Activated gamma-delta T cell (primary cell): ENCODE measurements at places on chromosomes 2 and 18.

- DNase-seq: no peak
Measured at GRCh38 chr18:46418663-46419260, 238.3 kb downstream of the LOXHD1 start.

DNA sequence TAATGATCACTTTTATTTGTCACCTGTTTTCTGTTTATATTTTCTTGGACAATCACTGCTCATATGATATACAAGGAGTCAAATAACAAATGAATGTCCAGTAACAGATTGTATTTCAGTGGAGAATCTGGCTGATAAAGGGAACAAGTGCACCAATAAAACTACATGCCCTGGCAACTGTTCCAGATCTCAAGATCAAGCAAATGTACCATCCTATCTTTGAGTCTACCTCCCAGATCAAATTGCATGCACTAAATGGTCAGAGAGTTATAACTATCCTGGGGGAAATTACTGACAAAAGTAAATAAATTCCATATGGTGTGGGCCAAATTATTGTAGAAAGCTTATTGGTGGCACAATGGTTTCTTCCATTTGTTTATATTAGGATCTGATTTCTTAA is 452.8 kb downstream of the MBD2 start:
- DNase-seq: no peak

DNA sequence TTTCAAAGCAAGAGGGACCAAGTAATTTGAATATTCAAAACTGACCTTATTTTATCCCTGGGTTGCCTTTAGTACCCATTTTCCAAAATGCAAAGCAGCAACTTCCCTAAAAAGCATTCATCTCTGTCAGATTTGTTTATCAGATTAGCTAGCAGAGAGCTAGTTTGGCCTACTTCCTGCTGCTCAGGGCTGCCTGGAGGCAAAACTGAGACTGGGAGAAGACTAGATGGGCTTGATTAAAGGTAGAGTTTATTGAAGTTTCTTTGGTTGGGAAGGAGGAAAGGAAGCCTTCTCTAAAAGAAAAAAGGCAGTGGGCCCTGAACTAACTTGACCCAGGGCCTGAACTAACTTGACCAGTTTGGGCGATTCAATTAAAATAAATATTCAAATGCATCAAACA is 426.1 kb upstream of the FAM98A start:
- no peak for DNase-seq

- no peak for DNase-seq
Measured at GRCh38 chr2:86753606-86754005, 33.5 kb downstream of the RMND5A start.

- no peak for DNase-seq
Measured at GRCh38 chr2:240996161-240996833, 2.1 kb upstream of the SNED1 start.

DNA sequence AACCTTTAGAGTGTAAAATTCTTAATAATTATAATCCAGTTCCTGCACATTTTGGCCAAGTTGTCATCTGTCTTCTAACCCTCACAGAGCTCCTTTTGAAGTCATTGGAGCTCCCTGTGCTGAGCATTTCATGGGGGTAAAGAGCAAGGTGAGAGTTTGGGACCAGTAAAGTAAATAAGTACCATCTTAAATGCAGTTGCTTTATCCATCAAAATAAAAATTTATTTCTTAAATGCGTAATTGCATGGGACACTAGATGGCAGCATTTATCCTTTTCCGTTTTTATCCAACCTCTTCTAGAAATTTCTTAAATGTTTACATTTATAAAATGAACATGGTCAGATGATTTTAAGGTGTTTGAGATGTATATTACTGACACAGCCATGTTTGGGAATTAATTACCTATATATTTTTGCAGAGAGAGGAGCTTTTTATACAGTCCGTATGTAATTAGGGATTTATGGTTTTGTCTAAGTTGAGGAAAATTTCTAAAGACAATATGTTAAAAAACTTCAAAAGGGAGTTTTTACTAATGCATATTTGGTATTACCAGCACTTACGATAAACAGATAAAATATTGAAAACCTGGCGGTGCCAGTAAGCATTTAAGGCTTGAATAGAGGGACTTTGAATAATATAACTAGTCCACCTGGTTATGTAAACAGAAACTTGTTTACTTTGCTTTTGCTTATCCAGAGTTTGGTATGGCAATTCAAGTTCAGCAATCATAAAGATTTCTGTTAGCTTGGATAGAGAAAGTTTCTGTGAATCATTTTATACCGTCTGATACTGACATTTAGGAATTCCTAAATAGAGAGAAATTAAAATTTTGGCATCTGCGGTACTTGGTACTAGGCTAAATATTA is 54.5 kb downstream of the ACSL3 start:
- DNase-seq: no peak

DNA sequence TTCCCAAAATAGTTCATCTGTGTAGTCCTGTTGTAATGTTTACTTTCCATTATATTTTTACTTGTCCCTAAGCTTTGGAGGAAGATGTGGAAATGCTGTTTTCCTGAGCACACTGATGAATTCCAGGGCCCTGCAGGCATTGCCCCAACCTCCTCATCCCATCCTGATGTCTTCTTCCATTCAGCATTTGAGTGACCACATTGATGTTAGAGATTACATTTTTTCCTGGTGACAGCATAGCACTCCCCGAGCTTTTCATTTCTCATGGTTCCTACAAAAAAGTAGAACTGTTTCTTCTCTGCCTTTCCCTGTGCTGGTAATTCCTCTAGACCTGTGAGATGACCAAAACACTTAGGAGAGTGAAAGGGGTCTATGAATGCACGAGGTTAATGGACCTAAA is 4.8 kb downstream of the IL36A start:
- DNase-seq: no peak

GRCh38 chr2:46828491-46829230 is 86.9 kb downstream of the MCFD2 start:
- no peak for DNase-seq

DNA sequence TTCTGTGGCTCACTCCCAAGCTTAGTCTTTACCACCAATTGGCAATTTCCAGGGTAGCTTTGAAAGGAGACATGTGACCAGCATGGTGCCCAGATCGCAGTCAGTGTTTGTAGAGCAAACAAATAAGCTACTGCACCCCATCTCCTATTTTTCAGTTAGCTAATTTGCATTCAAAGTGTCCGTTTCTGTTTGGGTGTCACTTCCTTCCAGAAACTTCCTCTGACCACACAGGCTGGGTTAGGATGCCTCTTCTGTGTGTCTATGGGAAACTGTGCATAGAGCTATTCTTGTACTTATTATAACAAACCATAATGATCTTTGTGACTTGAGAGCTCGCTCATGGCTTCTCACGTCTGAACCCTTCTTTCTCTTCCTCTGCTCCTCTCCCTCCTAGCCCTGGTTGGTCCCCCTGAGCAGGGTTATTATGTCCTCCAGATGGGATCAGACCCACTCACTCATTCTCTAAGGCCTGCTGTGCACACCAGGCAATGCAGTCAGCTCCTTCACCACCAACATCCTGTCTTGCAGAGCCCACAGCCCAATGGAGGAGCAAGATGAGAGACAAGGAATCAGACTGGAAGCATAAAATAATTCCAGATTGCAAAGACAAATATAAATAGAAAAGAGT is 101.2 kb upstream of the ALK start:
- no peak for DNase-seq

- no peak for DNase-seq
Measured at GRCh38 chr2:25383806-25384205, 42.1 kb upstream of the DNMT3A start.

- no peak for DNase-seq
Measured at GRCh38 chr2:184890311-184890710, 292.0 kb downstream of the ZNF804A start.

DNA sequence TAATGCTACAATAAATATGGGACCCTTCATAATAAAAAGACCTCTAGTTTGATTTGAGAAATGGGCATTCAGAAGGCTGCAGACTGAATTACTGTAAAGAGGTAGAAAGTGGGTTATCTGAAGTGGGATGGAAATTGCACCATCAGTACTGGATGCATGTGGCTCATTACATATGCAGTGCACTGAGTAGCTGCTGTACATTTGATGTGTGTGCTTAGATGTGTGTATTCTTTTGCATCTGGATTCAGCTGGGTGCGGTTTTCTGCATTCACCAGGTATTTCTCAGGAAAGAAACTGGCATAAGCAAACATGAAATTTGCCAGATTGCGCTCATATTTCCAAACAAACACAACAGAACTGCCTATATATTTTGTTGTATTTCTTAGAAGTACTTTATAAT is 38.2 kb downstream of the NDC80 start:
- DNase-seq: no peak

DNA sequence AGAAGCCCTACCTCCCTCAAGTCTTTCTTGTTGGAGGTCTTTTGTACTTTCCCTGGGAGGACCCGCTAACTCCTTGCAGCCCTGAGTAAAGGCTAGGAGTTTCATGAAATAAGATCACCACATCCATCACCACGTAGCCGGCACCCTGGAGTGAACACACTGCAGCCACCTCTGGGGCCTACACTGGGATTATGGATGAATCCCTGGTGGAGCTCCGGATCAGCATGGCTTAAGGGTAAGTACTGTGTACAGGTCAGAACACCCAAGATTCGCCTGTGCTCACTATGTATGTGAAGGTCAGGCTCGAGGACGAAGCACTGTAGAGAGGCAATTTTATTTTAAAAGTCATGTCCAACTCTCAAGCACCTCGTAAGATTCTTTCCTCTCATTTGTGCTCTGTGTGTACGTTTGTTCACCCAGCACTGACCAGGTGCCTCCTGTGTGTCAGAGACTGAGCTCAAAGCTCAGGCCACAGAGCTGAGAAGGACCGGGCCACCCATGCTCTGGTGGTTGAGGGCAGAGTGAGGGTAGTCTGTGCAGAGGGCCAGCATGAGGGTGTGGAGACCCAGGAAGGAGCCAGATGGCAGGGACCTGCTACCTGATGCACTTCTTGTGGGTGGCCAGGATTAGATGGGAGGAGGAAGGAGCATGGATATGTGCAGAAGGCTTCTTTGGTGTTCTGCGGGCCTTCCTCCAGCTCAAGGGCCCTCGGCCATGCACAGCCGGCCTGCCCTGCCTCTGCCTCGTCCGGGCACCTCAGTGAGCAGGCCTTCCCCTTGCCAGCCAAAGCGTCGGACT is 66.7 kb upstream of the TFCP2L1 start:
- DNase-seq: no peak

GRCh38 chr18:7071600-7071999 is 46.0 kb downstream of the LAMA1 start:
- no peak for DNase-seq

DNA sequence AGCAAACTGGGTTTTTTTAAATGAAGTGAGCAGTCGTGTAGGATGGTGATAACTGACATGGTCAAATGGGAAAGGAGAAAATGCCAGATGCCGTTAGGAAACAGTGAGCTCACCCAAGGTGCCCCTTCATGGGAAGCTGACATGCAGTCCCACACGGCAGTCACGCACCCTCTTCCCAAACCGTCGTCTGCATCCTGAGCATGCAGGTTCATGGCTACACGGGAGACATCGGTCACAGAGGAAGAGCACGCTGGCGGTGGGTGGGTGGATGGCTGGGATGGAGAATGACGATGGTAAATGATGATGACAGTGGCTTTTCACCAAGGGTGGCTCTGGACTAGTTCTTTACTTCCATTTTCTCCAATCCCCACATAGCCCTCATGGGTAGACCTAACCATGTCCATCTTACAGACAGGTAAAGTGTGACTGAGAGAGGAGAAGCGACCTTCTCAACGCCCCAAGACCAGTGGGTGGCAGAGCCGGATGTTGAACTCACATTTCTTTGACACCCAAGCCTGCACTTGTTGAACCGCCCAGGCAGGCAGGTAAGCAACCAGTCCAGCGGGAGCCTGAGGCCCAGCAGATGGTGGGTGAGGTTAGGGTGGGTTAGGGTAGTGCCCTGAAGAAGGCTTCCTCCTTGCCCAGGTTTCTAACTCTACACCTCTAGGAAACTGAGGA is 44.5 kb downstream of the TNS1 start:
- no peak for DNase-seq
